MM.1S (cell line): ENCODE measurements at places on chromosomes 6 and 20.

GRCh38 chr20:61852268-61853072, 213.2 kb downstream of the TAF4 start:
- no peak for DNase-seq

DNA sequence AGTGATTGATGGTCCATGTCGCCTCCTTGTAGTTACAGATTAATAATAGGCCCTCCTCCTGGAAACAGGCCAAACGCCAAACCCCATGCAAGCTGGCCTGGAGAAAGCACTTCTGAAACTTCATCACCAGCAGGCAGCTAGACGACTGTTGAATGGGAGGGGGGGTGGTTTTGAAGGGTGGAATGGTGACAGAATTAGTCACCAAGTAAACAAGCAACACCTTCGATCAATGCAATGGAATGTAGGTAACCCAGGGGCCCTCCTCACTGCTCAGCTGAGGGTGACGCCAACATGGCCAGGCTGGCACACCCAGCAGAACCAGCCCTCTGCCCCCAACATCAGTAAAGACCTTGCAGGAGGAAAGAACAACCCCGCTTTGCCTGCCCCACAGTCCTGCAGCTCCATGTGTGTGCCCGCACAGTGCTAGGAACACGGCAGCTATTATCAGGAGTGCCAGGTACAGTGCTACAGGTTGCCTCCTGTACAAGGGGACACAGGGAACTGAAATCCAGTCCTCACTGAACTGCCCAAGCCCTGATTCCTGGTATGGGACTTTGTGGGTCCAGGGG, 2.7 kb downstream of the BCAS1 start:
- DNase-seq, result peak; percentile 89

DNA sequence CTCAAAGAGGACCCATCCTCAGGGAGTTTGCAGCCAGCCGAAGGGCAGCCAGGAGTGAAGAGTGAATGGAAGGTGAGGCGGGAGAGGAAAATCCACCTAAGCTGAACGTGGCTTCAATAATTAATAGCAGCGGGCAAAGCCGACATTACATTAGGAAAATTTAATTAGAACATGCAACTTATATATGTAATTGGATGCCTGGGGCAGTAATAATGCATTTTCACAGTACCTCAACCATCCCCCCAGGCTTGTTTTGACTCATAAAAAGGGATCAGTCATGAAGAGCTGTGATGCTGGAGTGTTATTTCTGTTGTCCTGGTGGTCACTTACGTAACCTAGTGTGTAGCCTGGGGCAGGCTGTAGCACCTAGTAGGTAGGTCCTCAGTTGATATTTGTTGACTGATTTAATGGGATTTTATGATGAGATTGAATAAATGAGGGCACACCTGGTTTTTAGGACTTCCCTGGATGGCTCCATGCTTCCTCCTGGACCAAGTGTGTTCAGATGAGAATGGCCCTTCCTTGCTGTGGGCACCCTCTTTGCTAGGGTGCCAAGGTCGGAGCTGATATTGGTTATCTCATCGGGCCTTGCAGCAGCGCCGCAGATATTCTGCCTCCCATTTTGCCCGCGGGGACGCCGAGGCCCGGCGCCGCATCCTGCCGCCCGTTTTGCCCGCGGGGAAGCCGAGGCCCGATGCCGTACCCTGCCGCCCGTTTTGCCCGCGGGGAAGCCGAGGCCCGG, 128.8 kb downstream of the CDH26 start:
- DNase-seq, result no peak

GRCh38 chr20:44395461-44396340, 40.2 kb downstream of the HNF4A start:
- no peak for DNase-seq

- DNase-seq, result no peak
These were observed 21.6 kb downstream of the FKBP1A start for GRCh38 chr20:1371202-1371782.

DNA sequence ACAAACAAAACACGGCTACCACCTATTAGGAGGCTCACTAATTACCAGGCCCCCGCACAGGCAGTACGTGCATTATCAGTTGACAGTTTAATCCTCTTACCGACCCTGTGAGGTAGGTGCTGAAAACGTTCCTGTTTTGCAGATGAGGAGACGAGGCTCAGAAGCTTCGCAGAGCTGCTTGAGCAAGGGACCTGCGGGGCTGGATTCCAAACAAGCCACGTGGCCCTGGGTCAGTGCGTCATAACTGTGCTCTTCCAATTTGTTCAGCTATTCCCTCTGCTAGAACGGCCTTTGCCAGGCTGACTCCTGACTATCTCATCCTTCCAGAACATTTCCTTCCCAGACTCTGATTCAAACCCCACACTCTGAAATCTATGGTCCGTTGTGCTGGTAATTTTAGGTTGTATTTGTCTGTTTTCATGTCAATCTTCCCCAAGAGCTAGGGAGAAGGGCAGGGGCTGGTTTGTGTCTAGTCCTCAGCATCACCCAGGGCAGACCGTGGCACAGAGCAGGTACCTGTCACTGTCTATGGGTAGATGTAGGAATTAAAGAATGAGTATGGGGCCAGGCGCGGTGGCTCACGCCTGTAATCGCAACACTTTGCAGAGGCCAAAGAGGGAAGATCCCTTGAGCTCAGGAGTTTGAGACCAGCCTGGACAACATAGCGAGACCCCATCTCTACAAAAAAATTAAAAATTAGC, 28.8 kb upstream of the TLDC2 start:
- DNase-seq, result no peak

DNA sequence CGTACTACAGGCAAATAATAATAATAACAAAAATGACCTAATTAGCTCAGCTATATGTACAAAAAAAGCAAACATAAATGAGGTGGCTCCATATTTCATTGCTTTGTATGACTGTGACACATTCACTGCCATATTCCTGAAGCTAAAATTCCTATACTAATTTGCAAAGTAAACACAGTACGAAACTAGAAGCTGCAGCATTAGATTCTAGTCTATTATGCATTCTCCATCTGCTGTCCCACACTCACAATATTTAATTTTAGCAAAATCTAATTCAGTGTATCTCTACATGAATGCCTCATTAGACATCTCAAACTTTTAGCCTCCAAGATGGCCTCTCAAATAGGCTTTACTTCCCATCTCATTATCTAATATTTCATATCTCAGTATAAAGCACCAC, 55.1 kb downstream of the ATG5 start:
- no peak for DNase-seq

DNA sequence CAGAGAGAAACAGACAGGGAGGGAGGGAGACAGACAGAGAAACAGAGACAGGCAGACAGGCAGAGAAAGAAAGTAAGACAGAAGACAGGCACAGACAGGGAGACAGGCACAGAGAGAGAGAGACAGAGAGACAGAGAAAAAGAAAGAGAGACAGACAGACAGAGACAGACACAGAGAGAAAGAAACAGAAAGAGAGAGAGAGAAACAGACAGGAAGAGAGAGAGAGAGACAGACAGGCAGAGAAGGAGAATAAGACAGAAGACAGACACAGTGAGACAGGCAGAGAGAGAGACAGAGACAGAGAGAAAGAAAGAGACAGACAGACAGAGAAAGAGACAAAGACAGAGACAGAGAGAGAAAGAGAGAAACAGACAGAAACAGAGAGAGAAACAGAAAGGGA, 754.8 kb upstream of the DEFB115 start:
- DNase-seq, result no peak

DNA sequence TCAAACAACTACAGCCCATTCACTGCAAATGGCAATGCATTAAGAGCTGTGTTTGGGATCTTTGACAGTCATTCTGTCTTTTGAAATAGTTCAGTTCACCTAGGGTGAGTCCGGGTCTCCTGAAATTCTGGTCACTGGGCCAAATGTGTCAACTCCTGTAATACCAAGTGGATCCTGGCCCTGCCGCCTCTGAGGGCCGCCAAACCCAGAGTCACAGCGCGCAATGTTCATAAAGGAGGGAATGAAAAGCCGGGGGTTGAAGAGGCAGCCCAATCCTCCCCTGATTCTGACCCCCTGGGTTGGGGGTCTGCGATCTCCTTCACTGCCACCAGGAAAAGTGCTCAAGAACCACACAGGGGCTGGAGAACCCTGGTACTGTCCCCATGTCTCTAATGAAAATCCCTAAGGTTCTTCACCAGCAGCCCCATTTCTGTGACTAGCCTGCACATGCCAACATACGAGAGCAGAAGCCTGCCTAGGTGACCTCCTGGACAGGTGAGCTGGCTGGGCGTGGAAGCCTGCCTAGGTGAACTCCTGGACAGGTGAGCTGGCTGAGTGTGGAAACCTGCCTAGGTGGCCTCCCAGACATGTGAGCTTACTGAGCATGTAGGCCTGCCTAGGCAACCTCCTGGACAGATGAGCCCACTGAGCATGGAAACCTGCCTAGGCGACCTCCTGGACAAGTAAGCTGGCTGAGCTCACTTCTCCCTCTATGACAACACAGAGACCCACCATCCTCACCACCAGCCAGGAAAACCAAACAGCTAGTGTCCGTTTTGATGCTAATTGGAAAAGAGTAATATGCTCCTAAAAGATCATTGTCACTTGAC, 16.1 kb upstream of the APMAP start:
- no peak for DNase-seq

DNA sequence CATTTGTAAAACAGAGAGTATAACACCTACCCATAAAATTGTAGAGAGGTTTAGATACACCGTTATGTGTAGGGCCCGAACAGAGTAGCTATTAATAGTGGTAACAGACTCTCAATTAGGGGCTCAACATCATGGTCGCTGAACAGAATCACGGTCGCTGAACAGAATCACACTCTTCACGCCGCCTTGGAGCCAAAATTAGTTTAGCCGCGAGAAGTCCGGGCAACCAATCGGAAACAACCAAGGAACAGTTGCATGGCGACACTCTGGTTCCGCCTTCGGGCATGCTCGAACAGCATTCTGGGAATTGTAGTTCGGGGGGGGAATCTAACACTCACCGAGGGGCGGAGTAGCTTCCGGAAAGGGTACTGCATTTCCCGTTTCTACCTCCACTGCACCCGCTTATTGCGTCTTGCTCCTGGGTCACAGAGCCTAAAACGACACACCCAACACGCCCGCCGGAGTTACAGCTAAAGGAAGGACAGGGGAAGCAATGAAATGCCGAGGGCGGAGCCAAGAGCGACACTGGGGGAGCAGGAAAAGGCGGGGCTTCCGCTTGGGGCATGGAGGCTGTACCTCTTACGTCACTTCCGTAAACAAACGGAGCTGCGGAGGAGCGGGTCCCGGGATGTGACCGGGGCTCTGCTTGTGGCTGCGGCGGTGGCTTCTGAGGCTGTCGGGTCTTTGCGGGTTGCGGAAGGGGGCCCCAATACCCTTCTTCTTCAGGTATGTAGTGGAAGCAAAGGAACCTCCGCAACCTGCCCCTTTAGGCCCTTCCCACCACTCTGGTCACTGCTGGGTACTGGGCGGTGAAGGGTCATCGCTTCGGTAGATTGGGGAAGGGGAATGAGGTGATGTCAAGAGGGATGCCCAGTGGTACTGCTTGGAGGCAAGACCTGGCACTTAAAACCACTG, at the start of gene CCDC28A:
CCDC28A (plus strand) TSS at position 593 of the 915 bp plus-strand sequence. CDS start 2,352 bp downstream, outside the sequence.
- peak; percentile 95 for DNase-seq

- no peak for DNase-seq
These were observed 205.7 kb downstream of the OTOR start for GRCh38 chr20:16953858-16954257.

- DNase-seq, result no peak
These were observed 139.2 kb downstream of the SOX4 start for GRCh38 chr6:21732731-21733130.

DNA sequence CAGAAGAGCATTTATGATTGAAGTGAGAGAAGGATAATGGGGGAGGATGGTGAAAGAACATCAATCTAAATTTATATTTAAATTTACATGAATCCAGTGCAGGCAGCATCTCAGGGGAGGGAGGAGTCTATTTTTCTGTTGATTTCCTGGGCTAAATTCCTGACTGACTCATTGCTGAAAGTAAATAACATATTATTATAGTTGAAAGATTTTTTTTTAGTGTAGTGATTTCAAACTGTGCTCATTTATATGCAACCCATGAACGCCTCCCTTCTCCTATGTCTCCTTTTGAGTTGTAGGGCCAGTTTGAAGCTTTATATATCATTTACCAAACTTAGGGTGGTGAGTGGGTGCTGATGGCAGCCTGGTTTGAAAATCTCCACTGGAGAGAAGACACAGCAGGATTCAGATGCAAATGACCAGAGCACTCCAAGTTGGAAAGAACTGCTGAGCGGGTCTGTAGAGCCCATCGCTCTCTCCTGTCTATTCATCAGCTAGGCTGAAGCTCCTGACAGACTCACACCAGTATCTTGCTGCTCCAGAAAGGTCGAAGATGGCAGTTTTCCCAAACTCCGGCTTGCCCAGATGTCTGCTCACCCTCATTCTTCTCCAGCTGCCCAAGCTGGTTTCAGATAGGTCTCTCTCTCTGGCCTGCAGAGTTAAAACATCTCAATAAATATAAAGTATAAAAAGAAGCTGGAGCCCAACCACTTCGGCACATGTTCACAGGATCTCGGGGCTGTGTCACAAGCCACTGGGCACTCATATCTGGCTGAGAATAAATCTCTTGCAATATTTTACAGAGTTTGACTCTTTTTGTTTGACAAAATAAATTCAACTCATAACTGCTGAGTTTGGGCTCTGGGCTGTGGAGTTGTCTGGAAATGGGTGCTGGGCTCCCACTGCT, 18.3 kb downstream of the BTN2A1 start:
- no peak for DNase-seq

- DNase-seq, result no peak
These were observed 277 bp downstream of the ADGRB3 start for GRCh38 chr6:68635412-68635705.

GRCh38 chr6:46815130-46815529, 21.9 kb downstream of the MEP1A start:
- no peak for DNase-seq

DNA sequence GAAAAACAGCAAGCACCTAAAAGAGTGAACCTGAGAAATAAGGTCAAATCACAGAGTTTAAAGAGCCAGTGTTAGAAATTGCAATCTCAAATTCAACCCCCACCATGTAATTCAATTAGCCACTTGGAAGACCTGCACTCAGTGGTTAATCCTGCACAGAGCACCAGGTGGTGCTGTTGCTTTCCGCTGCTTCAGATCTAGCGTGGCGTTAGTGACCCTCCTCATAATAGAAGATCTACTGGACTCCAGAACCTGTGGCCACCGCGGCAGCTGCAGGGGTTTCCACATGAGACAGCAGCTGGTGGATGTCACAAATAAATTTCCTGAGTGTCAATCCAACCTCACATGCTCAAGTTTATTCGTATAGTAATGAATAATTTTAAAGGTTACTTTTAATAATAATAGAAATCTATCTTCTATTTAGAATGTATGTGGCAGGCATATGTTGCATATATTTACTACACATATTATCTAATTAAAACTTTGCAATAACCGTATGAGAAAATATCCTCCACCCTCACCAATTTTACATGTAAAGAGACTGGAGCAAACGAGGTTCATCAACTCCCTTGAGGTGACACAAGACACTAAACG, 84.4 kb downstream of the SYNE1 start:
- DNase-seq, result peak; percentile 48

DNA sequence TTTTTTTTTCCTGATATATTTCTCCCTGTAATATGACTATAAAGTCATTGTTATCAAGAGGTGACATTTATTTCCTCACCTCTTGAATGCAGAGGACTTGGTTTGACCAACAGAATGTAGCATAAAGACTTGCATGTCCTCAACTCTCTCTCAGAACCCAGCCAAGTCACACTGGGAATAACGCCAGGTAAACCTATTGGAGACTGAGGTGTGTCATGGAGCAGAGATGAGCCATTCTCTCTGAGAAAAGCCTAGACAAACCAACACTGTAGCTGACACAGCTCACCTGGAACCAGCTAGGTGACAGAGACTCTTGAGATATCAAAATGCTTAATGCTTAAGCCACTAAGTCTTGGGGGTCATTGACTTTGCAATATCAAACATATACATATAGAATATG, 533.6 kb downstream of the HAO1 start:
- DNase-seq, result no peak
